ENCODE measurements at places on chromosomes 16 and 17.
A peak's percentile ranks its signal among the peaks of the same experiment; 100 is the strongest.

DNA sequence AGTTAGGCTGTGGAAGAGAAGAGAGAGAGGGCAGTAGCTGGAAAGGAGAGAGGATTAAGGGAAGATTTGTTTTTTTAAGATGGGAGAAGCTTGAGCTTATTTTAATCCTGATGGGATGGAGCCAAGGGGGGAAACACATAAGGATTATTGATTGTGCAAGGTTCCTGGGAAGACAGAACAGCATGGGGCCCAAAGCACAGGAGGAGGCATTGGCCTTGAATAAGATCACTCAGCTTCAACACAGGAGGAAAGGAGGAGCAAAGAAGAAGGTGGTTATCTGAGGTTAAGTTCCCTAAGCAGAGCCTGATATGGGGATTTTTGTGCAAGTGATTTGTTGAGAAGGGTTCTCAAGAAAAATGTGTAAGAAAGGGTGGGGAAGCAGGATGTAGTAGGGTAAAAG lies 169.8 kb downstream of the ABCC12 start:
- DNase-seq, result no peak

DNA sequence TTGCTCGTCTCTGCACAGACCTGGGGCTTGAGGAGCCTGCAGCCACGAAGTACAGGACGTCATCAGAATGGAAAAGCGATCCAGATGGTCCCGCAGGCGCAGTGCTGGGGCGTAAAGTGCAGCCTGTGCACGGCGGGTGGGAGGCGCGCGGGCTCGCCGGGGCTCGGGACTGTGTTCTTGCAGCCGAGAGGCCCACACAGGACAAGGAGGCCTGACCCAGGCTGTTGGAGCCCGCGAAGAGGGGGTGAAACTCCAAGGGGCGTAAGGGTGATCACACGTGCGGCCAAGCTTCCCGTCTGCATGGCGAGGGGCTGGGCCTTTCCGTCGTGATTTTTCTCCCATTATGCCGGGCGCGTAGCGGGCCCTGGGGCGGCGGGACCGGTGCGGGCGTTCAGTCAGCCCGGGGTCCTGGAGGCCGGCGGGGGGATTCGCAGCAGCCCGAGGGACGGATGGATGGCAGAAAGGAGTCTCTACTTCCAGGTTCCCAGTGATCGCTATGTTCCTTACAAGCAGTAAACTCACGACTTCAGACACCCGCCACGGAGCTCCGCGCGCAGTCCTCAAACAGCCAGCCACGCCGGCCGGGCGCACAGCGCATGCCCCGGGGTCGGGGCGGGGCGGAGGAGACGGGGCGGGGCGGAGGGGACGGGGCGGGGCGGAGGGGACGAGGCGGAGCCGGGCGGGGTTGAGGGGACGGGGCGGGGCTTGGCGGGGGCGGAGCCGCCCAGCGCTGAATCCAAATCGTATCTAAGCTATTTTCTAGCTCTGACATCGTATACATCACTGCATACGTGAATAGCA lies 141.0 kb upstream of the KCNJ18 start:
- DNase-seq, result peak; percentile 60

DNA sequence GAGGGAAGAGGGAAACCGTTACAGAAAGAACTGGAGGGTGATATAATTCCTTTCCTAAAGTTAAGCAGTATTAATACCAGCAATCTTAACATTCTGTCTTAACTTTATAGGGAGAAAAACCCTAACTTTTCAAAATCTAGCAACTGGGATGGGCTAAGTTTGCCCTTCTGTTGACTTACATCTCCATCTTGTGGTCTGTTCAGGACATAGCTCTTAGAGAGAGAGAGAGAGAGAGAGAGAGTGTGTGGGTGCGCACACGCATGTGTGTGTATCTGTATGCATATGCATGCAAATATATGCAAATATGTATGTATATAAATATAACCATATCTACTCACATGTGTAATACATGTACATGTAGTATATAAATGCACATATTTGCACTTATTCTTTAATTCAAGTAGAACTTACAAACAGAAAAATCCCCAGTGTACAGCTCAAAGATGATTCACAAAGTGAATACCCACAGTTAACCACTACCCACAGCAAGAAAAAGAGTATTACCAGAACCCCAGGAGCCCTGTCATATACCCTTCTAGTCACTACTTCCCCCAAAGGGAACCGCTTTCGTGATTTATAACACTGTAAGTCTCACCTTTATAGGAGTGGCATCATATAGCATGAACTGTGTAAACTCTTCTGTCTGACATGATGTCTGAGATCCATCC lies 46.5 kb downstream of the STX8 start:
- DNase-seq, result no peak

DNA sequence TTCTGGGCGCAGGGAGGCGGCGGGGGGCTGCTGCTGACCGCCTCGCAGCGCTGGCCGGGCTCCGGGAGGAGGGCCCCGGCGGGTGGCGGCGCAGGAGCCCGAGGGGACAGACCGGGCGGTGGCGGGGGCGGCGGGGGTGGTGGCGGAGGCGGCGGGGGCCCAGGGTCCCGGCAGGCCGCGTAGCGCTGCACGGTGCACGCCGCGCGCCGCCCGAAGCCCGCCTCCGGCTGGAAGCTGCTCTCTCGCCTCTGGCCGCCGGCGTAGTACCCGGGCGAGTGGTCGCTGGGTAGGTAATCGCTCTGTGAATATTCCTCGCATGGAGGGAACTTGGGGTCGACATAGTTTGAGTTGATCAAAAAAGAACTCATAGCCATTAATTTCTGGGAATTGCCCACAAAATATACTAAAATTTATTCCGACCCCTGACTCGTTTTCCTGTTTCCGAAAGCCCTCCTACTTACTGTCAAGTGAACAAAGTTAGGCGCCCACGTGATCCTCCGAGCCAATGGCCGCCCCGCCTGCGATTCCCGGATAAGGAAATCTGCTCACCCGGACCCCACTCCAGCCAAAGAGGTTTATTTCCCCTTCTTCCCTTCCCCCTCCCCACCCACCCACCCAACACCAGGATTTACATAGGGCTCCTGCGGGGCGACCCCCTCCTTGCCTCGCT lies at the start of gene HOXB4:
Gene HOXB4 (minus strand): TSS at position 405 of the 670 bp plus-strand sequence. CDS start 31 bp downstream, at position 374.
- no peak for DNase-seq

- DNase-seq, result no peak
Measured at GRCh38 chr17:64085650-64086005, 44.3 kb downstream of the ERN1 start.

GRCh38 chr17:18937981-18938691 lies 13.8 kb upstream of the SLC5A10 start:
- DNase-seq, result no peak

DNA sequence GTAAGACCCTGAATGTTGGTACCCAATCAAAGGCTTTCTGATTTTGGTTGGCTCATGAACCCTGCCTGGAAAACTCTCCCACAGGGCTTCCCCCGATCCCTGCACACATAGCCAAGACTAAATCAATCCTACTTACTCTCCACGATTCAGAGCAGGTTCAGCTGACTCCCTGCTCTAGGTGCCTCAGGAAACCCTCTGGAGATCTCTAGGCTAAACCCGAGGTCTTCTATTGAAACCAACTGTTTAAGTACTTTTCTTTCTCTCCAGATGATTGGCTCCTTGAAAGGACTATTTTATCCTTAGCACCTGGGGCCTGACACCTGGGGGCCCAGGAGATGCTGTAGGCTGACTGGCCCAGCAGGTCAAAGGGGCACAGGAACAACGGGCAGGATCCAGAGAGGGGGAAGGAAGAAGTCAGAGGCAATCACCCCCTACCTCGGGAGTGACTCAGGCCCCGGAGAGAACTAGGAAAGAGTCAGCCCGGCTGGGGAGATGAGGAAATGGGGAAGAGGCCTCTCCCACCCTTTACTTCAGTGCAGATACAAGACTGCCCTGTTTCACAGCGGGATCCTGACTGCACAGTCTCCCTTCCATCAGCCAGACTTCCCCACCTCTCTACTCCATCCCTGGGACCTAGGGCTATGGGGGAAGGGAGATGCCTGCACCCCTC lies 2.0 kb downstream of the TBC1D10B start:
- no peak for DNase-seq

DNA sequence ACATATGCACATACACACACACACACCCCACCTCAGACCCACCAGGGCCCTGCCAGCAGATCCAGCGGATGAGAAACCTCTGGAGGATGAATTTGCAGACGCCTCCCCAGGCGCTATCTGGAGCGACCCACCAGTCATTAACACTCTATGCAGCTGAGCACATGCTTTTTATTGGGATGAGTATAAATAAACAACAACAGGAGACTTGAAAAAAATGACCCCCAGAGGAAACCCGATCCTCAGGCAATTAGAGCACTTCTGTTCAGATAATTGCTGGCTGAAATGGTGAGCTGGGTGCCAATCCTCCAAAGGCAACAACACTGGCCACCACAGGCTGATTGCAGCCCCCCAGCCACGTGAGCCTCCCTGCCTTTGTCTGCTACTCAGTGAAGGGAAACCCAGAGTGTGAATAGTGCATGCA lies 32.9 kb downstream of the DYNLRB2 start:
- DNase-seq, result no peak

DNA sequence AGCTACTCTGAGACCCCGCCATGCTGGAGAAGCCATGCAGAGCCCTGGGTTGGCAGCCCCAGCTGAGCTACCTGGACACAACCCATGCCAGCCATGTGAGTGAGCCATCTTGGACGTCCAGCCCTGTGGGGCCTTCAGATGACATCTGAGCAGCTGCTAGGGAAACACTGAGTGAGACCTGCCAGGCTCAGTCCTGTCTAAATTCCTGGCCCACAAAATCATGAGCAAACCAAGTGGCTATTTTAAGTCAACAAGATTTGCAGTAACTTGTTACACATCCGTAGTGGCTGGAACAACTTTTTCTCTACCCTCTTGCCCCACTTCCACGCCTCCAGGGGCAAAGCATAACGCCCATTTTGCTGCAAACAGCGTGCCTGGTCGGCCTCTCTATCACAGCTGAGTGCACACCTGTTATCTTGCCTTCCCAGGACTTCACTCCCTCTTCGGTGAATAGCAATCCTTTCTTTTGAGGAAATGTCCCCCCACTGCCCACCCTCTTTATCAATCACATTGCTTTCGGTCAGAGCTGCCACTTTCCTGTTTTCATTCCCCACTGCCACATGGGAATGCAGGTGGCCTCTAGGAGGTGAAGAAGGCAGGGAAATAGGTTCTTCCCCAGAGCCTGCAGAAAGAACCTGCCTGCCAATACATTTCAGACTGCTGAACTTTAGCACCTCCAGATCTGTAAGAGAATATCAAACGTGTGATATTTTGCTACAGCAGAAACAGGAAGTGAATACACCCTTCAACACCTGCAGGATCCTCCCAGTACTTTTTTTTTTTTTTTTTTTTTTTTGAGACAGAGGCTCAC lies 7.4 kb upstream of the SCIMP start:
- no peak for DNase-seq

GRCh38 chr17:48583708-48584222 lies 5.6 kb upstream of the HOXB4 start:
- DNase-seq, result no peak

- no peak for DNase-seq
Measured at GRCh38 chr16:46788891-46789474, 40.8 kb upstream of the MYLK3 start.

GRCh38 chr17:7216242-7217112 lies 3.2 kb downstream of the DLG4 start:
- no peak for DNase-seq

DNA sequence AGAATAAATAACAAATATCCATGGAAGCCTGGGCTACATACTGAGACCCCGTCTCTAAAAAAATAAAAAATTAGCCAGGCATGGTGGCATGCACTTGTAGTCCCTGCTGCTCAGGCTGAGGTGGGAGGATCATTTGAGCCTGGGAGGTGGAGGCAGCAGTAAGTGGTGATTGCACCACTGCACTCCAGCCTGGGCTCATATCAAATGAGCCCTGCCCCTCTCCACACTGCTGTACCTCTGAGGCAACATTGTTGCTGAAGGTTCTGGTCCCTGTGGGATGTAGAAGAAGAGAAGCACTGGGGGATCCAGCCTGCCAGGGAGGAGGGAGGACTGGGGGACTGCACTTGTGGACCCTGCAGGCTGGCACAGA lies 11.4 kb upstream of the ARHGAP23 start:
- no peak for DNase-seq

- DNase-seq, result no peak
Measured at GRCh38 chr17:67260170-67260987, 15.4 kb upstream of the HELZ start.

DNA sequence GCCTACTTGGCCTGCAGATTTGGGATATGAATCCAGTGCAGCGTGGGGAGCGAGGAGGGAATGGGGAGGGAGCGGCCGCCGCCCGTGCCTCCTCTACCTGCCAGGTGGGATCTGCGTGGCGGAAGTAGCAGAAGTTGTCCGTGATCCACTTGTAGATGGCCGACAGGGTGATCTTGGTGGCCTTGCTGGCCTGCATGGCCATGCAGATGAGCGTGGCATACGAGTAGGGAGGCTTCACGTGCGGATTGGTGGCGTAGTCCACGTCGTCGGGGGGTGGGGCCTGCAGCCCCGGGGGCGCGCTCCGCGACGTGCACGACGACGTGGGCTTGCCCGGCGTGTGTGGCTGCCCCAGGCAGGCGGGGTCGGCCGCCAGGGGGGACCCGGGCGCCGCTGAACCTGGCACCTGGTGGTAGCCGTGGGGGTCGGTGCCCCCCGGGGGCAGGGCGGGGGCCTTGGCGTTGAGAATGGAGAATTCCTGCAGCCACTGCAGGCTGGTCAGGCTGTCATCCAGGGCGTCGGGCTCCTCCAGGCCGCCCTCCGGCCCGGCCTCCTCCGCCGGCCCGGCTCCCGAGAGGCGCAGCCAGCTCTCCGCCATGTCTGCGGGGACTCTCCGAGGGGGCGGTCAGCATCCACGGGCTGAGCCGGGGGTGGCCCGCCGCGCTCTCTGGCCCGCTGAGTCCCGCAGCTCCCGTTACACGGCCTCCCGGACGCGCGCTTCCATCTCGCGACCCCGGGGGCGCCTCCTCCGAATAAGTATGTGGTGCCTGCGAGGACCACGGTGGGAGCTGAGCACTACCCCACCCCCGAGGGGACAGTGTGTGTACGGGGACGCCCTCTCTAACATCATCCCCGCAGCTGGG lies 1.0 kb downstream of the FOXJ1 start:
- DNase-seq, result no peak

DNA sequence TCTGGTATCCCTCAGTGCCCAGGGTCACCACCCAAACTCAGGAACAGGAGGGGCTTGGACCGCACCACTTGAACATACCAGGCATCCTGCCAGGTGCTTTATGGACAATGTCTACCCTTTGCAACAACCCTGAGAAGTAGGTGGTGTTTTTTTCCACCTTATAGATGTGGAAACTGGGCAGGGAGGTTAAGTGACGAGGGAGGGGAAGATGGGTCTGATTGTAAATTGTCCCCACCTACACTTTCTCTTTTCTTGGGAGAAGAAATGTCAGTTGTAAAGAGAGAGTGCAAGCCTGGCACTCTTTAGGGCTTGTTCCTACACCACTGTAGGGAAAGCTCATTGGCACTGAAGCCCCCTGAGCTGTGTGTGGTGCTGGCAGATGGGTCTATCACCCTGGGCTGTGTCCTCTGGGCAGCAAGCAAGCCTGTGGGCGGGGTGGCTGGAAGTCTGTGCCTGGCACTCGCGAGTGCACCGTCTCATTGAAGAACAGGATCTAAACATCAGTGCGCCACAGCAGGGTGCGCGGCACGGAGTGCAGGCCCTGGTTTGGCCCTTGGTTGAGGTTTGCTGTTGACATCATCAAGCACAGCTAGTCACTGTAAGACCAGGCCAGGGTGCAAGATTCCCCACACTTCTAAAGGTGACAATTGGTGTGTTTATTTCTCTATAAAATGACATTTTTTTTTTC lies 15.1 kb downstream of the NOD2 start:
- DNase-seq, result no peak

Measured in stimulated activated CD4-positive, alpha-beta T cell treated with anti-CD3 and anti-CD28 coated beads, Interleukin-15, amount 100 ng/mL, for 48 hours (primary cell).